Lung (tissue), 17 donors: ENCODE measurements at places on chromosomes 6 and 20. TPM values are rescaled to one million over a fixed set of nuclear protein-coding genes. Genes with fewer than 3 reads are reported as not detected.

GRCh38 chr6:169794317-169795055, 43.1 kb downstream of the ERMARD start:
- DNase-seq = no peak

DNA sequence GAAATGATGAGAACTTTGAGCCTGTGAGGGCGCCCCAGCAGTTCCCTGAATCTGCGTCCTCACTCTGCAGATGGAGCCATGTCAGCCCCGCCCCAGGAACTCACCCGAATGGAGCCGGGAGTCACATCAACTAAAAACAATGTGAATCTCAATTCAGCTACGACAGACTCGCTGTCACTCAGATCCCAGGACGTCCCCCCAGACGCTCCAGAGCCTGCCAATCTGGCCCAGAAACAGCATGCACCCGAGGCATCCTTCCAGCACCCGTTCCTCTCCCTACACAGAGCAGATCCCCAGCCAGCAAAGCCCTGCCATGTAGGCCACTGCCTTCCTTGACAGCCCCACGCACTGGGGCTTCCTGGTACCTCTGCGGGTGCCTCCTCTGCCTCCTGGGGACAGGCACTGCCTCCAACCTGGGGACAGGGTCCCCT, 248.0 kb downstream of the TTLL2 start:
- no peak for DNase-seq

DNA sequence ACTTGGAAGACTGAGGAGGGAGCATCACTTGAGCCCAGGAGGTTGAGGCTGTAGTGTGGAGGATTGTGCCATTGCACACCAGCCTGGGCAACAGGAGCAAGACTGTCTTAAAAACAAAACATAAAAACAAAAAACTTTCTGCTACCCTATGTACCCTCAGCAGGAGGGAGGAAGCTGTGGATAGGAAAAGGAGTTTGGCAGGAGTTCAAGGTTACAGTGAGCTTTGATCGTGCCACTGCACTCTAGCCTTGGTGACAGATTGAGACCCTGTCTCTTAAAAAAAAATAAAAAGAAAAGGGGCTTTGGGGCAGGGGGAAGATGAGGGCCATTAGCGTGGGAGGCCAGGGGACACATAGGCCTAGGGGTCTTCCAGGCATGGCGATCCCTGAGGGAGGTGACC, 135.7 kb downstream of the DHX35 start:
- DNase-seq = no peak

- DNase-seq = no peak
Observed at GRCh38 chr6:160128879-160129516, 7.4 kb downstream of the SLC22A1 start.

- DNase-seq = no peak
Observed at GRCh38 chr6:11979866-11980265, 32.2 kb upstream of the HIVEP1 start.

GRCh38 chr6:52407467-52407866, 12.7 kb upstream of the EFHC1 start:
- peak; percentile 68 for DNase-seq

GRCh38 chr20:11585752-11586352, 331.8 kb upstream of the BTBD3 start:
- DNase-seq = no peak

GRCh38 chr20:15546525-15547023, 1026.7 kb downstream of the KIF16B start:
- DNase-seq = no peak

DNA sequence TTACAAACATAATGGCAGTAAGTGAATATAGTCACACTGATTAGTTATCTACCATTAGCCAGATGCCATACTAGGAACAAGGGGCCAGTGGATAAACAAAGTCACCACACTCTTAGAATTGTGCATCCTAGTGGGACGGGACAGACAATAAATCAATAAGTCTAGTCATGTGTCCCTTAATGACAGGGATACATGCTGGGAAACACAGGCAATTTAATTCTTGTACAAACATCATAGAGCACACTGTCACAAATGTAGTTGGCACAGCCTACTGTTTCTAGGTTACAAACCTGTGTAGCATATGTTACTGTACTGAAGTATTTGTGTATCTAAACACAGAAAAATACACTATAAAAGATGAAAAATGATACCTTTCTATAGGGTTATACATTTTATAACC, 123.0 kb upstream of the FAM184A start:
- DNase-seq = no peak

DNA sequence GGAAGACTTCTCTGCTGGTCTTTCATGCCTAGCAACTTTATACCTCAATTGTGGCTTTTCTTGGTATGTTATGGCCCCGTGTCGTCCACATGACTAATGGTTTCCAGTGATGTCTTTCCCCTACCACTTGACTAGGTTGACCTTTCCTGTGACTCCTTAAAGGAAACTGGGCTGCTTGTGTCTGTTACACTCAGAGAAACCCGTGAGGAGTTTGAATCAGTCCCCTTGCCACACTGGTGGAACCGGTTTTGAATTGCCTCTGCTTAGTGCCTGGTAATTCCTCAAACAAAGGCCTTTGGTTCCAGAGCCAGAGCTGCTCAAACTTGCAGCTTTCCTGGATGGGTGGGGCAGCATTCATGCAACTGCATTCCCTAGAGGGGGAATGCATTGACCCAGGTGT, 21.9 kb downstream of the ECT2L start:
- peak; percentile 87 for DNase-seq

DNA sequence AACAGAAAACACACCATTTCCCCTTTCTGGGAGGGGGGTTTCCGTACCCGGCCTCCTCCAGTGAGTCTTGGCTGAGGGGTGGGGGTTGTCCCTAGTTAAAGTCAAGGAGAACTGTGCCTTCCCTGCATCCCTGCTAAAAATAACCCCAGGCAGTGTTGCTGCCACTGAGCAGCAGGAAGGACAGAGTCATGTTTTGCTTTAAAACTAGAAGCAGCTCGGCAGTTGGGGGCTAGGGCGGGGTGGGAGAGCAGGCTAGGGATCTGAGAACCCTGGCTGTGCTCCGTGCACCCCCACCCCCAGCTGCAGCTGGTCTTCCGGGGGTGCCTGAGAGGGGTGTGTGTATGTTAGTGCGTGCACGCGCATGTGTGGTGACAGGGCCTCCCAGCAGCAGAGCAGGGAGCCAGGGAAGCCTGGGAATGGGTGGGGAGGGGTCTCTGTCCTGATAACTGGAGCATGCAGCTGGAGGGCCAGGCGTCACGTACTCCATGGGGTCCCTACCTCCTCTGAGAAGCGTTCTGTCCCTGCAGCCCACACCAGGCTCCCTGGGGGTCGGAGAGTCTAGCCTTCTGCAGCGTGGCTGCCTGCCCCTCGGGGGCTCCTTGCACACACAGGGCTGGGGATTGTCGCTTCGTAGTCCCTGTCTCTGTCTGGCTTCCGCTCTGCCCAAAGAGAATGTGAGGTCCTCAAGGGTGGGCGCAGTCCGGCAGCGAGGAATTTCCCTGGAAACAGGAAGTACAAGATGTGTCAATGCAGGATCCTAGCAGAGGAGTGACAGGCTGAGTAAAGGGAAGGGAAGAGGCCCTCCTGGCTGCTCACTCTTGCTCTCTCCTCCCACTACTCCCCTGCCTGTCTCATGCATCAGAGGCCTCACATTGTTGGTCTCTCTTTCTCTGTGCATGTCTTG, 16.8 kb upstream of the ARMC12 start:
- peak; percentile 86 for DNase-seq

GRCh38 chr20:24118441-24119175, 130.0 kb upstream of the GGTLC1 start:
- peak; percentile 4 for DNase-seq

GRCh38 chr6:132401618-132402285, 477 bp upstream of the MOXD1 start:
- DNase-seq = peak; percentile 44

DNA sequence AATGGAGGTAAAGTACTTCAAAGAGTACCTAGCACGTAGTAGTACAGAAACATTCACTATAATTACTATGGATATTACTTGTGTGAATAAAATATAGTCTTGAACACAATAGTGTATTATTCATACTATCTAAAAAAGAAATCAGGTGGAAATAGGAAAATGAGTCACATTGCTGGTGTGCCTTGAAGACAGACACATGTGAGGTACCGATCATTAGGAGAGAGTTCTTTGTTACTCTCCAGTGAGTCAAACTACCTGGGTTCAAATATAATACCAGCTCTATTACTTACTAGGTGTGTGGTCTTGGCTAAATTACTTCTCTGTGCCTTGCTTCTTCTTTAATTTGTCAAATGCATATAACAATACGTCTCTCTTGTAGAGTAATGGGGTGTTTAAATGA, 50.8 kb upstream of the BEND6 start:
- DNase-seq = no peak

GRCh38 chr20:10584371-10584770, 89.4 kb downstream of the JAG1 start:
- no peak for DNase-seq

DNA sequence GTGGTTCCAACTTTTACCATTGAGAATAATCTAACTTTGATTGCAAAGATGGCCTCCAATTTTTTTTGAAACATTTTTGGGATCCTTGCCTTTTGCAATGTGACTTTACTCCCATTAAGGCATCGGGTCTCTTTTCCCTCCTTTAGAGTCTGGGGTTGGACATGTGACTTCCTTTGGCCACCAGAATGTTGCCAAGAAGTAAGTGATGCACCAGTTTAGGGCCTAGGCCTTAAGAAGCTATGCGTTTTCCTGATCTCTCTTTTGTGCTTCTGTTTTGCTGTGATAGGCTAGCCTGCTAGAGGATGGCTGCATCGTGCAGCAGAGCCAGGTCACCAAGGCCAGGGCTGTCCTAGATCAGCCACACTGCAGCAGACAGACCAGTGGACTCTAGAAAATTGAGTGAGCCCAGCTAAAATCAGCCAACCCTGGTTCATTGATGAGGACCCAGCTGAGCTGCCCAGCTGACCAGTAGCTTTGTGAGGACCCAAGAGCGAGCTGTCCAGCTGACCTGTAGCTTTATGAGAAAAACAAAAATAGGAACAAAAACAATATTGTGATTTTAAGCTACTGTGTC, 594.0 kb upstream of the JAG1 start:
- no peak for DNase-seq

- no peak for DNase-seq
Observed at GRCh38 chr6:30810813-30811339, 66.5 kb upstream of the IER3 start.

GRCh38 chr20:59958123-59958522, at the start of gene CDH26:
CDH26 (plus strand) TSS chr20:59958423; CDS start chr20:59958727, 304 bp downstream.
- DNase-seq = no peak

DNA sequence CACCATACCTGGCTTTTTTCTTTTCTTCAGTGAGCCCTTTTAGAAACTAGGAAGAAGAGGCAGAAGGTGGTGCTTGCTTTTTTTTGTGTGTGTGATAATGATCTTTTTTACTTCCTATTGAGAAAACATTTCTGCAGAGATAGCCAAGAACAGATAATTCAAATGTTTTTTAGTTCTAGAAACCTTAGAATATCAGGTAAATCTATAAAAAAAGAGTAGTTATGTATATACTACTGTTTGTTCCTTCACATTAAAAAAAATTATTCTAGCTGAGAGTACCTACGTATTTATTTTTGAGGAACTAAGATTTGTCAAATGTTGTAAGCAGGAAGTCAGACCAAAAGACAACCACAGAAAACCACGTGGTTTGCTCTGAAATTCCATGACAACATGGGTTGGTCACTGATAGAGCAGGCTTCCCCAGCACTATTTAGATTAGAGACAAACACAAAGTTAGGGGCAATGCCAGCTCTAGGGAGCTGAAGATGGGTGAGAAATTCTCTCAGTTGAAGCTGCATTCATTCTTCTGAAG, 12.8 kb downstream of the STK4 start:
- no peak for DNase-seq

GRCh38 chr20:24448170-24448569, 21.3 kb upstream of the SYNDIG1 start:
- no peak for DNase-seq

DNA sequence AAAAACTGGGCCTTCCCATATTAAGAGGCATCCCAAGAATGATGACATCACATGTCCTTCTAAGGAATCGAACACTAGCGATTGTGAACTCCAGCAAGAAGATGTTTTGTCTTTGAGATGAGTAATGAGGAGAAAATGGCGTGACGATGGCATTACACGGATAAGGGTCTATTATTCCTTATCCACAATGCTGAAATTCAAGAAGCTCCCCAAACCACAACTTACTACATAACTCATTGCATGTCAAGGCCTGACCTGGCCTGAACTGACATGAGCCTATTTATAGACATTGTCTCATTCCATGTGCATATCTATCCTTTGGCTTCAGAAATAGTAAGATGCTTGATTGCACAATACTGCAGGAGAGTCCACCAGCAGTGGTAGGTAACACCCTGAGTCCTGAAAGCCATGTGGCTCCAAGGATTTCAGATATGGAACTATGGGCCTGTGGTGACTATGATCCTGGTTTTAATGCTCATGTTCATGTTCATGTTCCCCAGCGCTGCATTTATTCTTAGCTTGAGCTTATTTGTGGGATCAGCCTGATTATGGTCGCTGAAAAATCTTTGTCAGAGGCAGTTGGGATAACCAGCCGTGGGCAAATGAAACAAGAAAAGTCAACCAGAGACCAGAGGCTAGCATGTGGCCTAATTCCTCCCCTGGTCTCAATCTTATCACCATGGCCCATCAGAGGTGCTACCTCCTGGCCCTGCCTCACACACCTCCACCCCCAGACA, 183.2 kb upstream of the JARID2 start:
- no peak for DNase-seq

GRCh38 chr6:6497976-6498375, 90.5 kb upstream of the LY86 start:
- DNase-seq = no peak

DNA sequence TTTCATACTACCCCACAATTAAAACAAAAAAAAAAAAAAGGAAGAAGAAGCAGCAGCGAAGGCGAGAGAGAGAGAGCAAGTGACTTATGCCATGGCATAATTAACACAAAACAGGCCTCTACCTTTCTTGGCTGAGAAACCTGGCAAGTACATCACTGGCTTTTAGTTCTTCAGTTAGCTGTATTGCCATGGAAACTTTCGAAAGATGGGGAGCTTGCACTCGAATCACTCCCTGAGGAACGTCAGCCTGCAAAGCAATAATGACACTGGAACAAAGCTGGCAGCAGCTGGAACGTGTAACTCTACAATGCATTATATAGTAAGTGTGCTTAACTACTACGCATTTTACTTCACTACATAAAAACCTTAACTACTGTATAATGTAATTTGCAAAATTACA, 126.1 kb downstream of the ARHGAP18 start:
- peak; percentile 64 for DNase-seq

GRCh38 chr6:89242574-89243330, 25.6 kb upstream of the GABRR1 start:
- DNase-seq = peak; percentile 77

GRCh38 chr6:43921039-43921438, 151.0 kb downstream of the VEGFA start:
- DNase-seq = no peak

Gene SLC23A2
- total RNA-seq = 23.5 TPM

Gene HDGFL1
- not detected for total RNA-seq

Gene PLCB4
- total RNA-seq = 18.6 TPM

Gene RBM24
- 1.9 TPM for total RNA-seq

Gene KIF13A
- total RNA-seq = 97.4 TPM

Gene MMS22L
- 9.8 TPM for total RNA-seq

Gene BTN3A1
- total RNA-seq = 60.1 TPM

Gene KCNB1
- 1.0 TPM for total RNA-seq

Gene TINAG
- not detected for total RNA-seq

Gene EEF1E1
- 18.9 TPM for total RNA-seq

Gene TULP1
- 2.6 TPM for total RNA-seq
